Pons (tissue), 1 donor: ENCODE measurements at places on chromosomes 12 and 14.

GRCh38 chr12:127829281-127830064, 437.5 kb upstream of the TMEM132C start:
- no peak for DNase-seq

- no peak for DNase-seq
Measured at GRCh38 chr12:54054742-54055194, 1.1 kb downstream of the HOXC4 start.

- no peak for DNase-seq
Measured at GRCh38 chr12:58066296-58066695, 124.9 kb downstream of the ATP23 start.

- no peak for DNase-seq
Measured at GRCh38 chr12:45674181-45674977, 55.1 kb upstream of the ARID2 start.

GRCh38 chr12:82757656-82758055, 71.0 kb downstream of the TMTC2 start:
- no peak for DNase-seq

DNA sequence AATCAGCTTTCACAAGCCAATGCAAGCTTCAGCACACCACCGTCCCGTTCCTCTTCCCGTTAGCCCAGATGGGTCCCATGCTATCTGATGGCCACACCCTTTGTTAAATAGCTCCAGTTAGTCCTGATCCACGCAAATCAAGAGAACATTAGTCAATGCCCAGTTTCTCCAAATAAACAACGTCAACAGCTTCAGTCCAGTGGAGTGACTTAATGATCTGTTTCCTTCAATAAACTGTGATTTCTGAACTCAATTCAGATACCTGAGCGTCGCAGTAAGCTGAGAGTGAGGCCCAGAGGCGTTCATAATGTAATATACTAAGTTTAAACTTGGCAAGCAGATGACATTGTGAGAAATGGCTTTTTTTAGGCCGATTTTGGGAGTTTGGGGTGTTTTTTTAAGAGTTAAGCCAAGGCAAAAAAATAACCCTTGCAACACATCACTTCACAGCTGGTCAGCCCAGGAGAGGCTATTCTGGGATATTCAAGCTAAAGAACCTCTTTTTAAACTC, 112.3 kb downstream of the ZFP36L1 start:
- no peak for DNase-seq
